ENCODE measurements at places on chromosomes 2 and 18.

- no peak for DNase-seq
These were observed 16.3 kb downstream of the CAPN14 start for GRCh38 chr2:31200972-31201371.

GRCh38 chr2:24918326-24919036 is 1.6 kb downstream of the ADCY3 start:
- no peak for DNase-seq

DNA sequence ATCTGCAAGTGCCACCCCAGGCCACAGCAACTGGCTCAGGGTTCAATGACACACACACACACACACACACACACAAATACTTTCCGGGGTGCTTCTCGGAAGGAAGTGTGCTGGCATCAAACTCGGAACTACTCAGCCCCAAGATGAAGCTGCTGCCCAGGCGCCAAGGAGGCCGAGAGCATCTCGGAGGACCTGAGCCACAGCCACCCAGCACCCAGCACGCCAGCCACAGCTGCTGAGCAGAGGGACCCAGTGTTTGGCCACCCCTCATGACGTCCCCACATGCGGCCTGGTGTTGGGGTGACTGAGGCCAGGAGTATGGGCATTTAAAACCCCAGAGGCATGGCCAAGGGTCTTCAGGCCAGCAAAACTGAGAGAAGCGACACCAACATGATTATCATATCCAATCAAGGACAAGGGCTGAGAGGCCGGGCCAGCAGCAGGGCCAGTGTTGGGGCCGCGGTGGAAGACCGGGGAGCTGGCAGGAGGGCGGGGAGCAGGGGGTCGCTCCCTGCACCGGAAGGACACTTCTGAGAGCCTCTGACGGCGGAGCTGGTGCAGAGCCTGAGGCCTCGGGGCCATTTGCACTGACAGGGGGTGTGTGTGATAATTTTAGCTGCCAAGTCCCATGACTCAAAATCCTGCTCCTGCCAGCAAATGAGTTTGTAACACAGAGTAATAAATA is 61.8 kb downstream of the BIN1 start:
- DNase-seq: no peak

GRCh38 chr2:111186933-111187332 is 66.2 kb downstream of the BCL2L11 start:
- no peak for DNase-seq

GRCh38 chr2:55519938-55520885 is 694 bp downstream of the CFAP36 start:
- peak; percentile 7 for DNase-seq

GRCh38 chr2:143070704-143071103 is 58.5 kb upstream of the ARHGAP15 start:
- DNase-seq: no peak

DNA sequence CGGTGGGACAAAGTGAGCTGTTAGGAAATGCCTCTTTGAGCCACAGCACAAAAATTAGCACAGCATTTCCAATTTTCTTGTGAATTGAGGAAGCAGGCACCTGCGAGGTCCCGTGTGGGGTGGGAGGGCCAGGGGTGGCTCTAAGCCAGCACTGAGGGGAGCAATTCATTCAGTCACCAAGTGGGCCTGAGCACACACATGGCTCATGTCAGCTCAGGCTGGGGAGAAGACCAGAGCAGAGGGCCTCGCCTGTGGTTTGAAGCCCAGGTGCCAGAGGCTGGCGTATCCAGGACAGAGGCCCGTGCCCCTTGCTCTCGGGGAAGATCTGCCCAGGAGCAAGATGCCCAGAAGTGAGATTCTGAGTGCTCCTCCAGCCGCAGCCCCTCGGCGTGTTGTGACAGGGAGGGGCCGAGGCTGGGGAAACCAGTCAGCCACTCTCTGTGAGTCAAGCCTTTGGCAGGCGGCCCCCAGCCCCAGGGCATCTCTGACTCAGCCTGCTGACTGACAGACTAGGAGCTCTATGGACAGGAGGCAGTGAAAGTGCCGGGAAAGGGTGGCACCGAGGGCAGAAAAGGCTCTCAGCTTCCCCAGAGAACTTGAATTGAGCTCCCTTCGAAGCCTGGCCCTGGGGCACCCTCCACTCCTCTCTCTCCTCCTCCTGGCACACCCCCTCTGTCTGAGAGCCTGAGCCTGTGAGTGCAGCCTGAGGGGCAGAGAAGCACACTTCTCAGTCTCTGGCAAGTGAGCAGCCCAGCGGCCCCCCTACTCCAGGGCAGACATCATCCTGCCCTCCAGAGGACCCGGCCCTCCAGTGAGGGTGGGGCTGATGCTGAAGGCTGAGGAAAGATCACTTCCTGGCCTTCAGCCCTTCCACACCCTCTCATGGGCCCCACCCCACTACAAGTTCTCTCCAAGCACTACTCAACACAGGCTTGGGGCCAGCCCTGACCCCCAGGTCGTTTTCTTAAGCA is 32.3 kb downstream of the CYP26B1 start:
- peak; percentile 50 for DNase-seq

DNA sequence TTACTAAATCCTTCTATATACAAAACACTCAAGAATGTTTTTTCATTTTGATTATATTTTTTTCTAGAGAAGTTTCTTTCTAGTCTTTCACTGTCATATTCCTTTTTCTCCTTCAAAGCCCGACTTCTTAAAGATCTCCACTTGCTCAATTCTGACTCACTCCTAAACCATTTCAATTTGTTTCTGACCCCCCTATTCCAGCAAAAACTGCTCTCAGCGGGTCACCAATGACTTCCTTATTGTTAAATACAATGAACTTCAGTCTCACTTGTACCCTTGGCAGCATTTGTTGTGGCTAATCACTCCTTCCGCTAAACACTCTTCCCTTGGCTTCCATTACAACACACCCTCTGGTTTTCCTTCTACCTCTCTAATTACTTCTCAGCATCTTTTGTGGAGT is 111.1 kb upstream of the RBBP8 start:
- DNase-seq: no peak

GRCh38 chr2:54915101-54915500 is 135.2 kb downstream of the RTN4 start:
- no peak for DNase-seq

- no peak for DNase-seq
These were observed 162.1 kb downstream of the QPCT start for GRCh38 chr2:37506407-37507050.

- no peak for DNase-seq
These were observed 855.4 kb upstream of the CELF4 start for GRCh38 chr18:38421021-38421420.

DNA sequence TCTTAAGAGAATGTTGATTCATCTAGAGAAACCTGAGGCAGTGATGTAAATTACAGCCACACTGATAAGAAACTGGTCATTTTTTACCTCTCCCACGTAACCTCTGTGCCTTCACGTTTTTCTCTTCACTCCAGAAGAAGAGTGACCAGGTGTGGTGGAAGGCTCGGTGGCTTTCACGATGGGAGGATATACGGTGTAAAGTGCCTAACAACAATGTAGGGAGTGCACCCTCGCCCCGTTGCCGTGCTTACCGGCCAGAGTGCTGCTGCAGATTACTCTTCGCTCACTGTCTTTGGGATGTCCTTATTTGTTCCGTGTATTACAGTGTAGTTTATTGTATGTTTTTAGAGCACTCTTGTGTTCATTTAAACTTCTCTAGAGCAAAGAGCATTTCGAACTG is 46.5 kb downstream of the NCK2 start:
- no peak for DNase-seq

GRCh38 chr2:129934044-129934822 is 45.2 kb upstream of the RAB6C start:
- no peak for DNase-seq

GRCh38 chr2:163644238-163644637 is 91.6 kb downstream of the FIGN start:
- no peak for DNase-seq

GRCh38 chr2:13046557-13047165 is 329.9 kb downstream of the TRIB2 start:
- DNase-seq: no peak

DNA sequence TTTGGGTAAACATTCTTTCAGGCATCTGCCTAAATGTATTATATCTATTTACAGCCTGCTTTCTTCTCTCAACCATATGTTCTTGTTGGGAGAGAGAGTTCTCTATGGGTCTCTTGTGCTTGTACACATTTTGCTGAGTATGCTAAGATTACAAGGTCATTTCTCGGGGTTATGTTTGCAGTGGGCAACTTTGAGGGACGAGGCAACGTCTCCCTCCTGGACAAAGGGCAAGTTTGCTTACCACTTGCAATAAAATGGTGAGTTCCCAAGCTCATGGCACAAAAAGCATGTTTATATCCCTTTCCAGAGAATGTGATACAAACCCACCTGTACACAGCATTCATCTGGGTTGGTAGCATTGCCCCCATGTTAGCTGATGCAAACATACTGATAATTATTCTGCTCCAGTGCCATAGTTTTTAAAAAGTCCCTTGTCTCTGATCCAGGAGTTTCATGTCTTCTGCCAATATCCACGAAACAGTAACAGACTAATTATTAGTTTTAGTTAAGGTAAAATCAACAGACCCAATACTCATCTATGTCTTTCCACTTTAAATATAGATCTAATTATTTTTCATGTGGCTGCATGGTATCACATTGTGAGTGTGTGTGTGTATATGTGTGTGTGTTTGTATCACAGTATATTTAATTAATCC is 84.2 kb upstream of the MAPK4 start:
- no peak for DNase-seq

- DNase-seq: no peak
These were observed 3.4 kb upstream of the ADD2 start for GRCh38 chr2:70771446-70771845.

GRCh38 chr2:134079373-134079772 is 174.5 kb upstream of the MGAT5 start:
- DNase-seq: no peak

GRCh38 chr2:15117409-15118050 is 443.6 kb downstream of the NBAS start:
- no peak for DNase-seq

DNA sequence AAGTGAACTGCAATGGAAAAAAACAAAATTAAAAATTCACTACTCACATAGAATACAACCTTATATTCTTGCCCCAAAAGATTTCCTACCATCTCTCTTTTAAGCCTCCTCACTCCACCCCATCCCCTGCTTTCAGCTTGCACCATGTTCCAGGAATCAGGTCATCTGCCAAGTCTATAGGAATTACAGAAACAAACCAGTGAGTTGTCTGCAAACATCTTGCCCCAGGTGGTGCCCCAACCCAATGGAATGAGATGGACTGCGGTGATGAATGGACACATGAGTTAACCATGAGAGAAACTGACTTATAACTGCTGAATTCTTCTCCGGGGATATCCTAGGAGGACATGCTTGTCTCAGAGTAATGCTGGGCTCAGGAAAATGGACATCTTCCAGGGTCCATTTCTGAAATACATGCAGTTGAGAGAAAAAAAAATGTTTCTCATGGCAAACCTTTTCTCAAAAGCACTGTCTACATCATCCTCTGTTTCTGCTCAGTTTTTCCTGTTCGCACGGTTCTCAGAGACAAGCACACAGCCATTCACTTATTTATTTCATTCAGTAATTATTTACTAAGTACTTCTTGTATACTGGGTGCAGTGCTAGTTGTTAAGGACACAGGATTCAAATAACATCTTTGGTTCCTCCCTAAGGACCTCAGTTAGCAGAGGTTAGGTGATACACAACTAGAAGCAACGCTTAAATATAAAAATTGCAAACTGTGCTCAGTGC is 350.0 kb downstream of the RND3 start:
- DNase-seq: no peak

DNA sequence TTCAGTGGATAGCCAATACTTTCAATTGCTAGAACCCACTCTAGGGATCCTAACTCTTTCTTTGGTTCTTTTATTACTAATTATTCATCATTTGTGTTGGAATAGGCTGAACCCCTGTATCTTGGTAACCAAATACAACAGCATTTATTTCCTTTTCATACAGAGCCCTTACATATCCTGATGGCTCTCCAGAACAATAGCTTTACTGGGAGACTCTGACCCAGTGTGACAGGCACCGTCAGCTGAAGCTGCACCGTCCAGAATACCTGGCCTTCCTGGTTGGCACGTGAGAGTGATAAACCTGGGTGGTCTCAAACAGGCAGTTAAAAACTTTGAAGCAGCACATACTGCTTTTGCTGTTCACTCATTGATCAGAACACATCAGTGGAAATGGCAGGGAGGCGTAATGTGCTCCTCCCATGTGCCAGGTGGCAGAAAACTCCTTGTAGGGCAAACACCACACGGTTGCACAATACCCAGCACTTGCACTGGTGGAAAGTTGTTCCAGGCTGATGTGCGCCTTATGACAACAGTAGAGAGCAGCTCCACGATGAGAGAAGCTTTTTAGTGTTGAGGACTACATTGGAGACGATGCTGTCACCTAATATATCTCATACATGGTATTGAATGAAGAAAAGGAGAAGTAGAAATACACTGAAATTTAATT is 456.2 kb downstream of the PARD3B start:
- DNase-seq: no peak

DNA sequence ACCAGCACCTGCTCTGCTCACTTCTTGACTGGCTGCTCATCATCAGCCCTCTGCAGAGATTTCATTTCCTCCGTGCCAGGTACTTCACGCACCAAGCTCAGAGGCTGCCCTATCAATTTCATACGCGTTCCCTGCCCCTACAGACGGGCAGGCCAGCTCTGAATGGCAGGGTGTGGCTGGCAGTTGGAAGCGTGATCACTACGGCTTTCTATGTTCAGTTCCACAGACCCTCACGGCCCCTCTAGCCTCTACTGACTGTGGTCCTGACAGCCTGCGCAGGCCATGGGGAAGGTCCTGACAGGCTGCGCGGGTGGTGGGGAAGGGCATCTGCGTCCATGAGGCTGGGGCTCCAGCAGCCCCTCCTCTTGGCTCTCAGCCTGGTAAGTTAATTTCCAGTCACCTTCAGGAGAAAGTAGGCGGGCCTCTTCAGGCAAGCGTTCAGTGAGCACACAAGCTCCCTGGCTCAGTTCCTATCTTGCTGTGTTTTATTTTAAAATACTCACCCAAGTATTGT is 154.8 kb downstream of the ZNF236 start:
- DNase-seq: no peak

DNA sequence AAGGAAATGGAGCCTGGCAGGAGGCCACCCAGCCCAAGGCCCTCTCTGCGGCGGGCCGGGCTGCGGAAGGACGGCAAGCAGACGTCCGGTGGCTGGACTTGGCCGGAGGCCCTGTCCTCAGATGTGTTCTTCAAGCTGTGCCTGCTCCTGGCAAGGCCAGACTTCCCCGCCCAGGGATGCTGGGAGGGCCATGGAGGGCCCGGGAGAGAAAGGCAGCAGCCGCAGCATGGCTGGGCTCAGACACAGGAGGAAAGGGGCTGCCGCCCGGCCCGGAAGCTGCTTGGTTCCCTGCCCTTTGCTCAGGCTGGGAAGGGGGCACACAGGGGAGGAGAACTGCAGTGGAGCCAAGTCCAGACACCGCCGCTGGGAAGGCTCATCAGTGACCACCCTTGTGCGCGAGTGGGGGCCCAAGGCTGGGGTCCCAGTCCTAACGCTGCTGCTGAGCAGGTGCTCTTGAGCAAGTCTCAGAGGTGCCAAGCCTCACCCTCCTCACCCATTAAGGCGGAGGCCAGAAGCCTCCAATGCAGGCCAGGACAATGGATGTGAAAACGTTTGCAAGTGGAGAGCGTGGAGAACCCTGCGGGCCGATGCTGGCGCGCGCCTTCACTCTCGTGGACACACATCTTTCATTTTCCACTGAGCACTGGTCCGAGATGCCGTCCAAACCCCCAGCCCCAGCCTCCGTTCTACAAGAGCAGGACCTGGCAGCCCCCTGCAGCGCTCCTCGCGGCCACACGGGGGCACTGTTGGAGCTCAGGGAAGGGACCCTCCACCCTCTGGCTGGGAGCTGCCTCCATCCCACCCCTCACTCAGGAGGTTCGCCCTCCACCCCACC is 7.9 kb downstream of the CROCC2 start:
- DNase-seq: no peak

Measured in GM04503 (cell line).